CD4-positive, alpha-beta T cell treated with Interleukin-4 for 4 hours (primary cell): ENCODE measurements at places on chromosomes 1 and 21.

DNA sequence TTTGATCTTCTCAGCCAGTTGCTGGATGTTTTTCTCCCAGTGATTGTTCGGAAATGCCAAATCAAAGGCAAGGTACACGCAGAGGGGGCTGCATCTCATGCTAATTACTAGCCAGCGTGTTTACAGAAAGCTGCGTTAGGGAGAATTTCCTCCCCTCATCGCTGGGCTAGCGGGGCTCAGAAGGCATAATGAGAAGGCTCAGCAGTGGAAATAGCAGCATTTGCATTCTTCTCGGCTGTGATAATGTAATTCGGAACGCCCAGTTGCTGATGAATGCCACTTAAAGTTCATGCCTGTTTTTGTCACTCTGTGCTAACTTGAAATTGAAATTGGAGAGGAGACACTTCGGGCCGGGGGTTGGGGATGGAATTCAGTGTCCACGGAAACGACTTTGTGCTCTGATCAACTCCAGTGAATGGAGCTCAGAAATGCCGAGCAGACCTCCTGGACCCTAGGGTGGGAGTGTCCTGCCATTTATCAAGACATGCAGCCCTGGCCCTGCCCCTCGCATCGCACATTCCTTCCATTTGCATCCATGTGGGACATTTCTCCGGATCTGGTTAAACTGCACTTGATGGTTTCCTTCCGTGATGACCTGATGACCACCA lies 313.4 kb upstream of the C1orf174 start:
- DNase-seq: no peak

DNA sequence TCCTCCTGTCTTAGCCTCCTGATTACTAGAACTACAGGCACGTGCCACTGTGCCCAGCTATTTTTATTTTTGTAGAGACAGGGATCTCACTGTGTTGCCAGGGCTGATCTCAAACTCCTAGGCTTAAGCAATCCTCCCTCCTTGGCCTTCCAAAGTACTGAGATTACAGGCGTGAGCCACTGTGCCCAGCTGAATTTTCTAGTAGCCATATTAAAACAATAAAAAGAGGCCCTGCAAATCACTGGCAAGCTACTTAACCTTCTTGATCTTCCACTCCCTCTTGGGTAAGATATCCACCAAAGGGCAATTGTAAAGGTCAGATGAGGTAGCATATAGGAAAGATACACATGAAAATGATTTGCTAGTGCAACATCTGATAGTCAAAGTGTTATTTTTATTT lies 65.6 kb upstream of the SRSF10 start:
- no peak for DNase-seq

- no peak for DNase-seq
Observed at GRCh38 chr1:17027403-17027802, 15.7 kb upstream of the ATP13A2 start.

GRCh38 chr1:171220581-171221054 lies 27.7 kb upstream of the FMO1 start:
- DNase-seq: no peak

DNA sequence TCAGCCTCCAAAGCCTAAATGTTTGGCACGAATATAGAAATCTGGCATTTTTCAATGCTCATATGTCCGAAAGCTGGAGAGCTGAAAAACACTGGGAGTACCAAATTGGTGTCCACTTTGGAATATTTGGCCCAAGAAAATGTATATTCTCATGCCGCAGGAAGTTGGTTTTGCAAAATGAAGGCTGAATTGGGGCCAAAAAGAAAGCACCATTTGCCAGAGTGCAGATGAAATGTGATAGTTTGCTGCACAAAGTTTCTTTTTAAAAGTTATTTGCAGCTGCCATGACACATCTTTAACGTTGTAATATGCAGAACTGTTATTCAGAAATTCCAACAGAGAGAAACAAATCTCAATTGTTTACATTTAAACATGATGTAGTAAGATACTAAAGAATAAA lies 124.2 kb upstream of the LYPLAL1 start:
- no peak for DNase-seq
